BJ (cell line): ENCODE measurements at places on chromosomes 5 and 9. TPM values are rescaled to one million over a fixed set of nuclear protein-coding genes. Genes with fewer than 3 reads are reported as not detected.

GRCh38 chr5:9775339-9775738 lies 145.2 kb upstream of the TAS2R1 start:
- no peak for DNase-seq

GRCh38 chr9:98472216-98472615 lies 216.8 kb upstream of the TBC1D2 start:
- DNase-seq, result no peak

DNA sequence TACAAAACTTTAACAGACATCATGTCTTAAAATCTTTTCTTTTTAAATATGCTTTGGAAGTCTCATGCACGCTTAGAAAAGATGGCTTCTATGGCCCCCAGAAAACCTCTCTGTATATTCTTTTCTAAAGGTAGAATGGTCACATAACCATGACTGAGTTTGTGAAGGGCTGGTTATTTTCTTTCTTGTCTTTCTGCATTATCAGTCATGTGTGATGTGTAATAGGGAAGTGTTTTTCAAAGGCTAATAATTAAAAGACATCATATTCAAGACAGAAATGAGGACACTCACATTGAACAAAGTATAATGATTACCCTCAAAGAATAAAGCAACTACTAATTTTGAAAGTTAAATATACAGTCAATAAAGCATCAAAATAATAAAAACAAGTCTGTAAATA lies 253.4 kb downstream of the TRPM3 start:
- DNase-seq, result no peak

TMEM171 gene
- 4.4 and 5.3 TPM in 2 replicates for polyA plus RNA-seq

PPP2CA gene
- 77.1 and 121 TPM in 2 replicates for polyA plus RNA-seq
